Forelimb muscle (tissue), 1 donor: ENCODE measurements at places on chromosomes 4 and X.

GRCh38 chr4:129322920-129323319 lies 227.0 kb downstream of the C4orf33 start:
- DNase-seq, result no peak

DNA sequence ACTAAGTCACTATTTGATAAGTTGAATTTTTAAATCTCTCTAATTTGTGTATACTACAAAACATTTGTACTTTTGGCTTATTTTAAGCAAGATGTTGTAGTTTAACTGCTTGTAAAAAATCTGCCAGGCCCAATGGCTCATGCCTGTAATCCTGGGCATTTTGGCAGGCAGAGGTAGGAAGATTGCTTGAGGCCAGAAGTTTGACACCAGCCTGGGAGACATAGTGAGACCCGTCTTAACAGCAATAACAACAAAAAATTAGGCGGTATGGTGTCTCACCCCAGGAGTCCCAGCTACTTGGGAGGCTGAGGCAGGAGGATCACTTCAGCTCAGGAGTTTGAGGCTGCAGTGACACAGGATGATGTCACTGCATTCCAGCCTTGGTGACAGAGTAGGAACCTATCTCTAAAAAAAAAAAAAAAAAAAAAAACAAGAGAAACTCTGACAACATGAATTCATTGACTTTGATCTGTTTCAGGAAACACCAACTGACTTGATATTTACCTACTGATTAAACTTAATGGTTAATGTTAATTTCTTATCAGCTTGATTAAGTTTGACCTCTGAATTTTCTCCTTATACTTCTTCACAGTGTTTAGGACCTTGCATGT lies 8.9 kb downstream of the FHIP1A start:
- DNase-seq, result no peak

- DNase-seq, result no peak
Measured at GRCh38 chr4:112954286-112954685, 95.2 kb upstream of the ANK2 start.

DNA sequence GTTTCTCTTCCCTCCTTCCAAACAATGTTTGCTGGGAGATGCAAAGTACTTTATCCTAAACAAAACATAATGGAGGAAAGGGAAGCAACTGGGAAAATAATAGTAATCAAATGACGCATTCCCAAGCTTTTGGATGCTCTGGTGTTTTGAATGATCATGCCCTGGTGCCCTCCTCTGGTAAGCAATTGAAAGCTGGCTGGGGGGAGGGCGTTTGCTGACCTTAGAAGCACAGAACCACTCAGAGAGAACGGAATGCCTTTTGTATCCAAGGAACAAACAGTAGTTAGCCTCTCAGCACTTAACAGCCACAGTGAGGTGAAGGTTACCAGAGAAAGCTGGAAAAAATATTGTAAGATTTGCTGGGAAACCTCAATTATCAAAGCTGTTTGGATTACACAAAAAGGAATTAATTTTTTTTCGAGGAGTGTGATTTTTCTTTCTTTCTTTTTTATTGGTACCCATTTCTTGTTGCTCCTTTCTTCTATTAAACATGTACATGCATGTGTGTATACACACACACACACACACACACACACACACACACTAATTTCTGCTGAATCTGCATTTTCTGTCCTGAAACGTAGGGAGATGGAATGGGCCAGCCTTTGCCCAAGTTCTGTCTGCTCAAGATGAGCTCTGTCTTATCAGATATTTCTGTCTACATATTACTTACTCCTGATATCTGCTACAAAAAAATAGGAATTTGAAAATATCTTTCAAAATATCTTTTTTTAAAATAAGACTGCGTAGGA lies 155.8 kb upstream of the IGFBP7 start:
- no peak for DNase-seq

GRCh38 chr4:162274354-162274753 lies 110.6 kb upstream of the FSTL5 start:
- peak; percentile 6 for DNase-seq

GRCh38 chr4:95466791-95467190 lies 82.0 kb downstream of the UNC5C start:
- DNase-seq, result no peak

GRCh38 chrX:69036674-69037573 lies 128.3 kb downstream of the PJA1 start:
- no peak for DNase-seq

DNA sequence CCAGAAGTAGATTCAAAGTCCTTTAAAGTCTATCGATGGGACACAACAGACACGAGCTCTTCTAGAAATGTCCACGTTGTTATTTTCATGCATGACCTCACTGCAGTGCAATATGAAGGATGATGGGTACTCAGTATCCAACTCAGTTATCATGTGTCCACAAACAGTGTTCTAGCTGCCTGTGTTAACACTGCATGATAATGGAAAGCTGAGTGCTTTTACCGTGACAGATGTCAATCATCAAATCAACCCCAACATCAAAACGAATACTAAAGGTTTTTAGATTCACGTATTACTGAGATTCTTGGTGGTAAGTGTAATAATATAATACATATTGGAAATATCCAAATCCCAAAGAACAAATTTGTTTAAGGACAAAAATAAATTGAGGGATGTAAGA lies 394.8 kb upstream of the TENM3 start:
- DNase-seq, result no peak

GRCh38 chrX:29666366-29666765 lies 549.0 kb upstream of the MAGEB2 start:
- DNase-seq, result no peak

GRCh38 chr4:119394826-119395225 lies 72.9 kb upstream of the FABP2 start:
- no peak for DNase-seq

DNA sequence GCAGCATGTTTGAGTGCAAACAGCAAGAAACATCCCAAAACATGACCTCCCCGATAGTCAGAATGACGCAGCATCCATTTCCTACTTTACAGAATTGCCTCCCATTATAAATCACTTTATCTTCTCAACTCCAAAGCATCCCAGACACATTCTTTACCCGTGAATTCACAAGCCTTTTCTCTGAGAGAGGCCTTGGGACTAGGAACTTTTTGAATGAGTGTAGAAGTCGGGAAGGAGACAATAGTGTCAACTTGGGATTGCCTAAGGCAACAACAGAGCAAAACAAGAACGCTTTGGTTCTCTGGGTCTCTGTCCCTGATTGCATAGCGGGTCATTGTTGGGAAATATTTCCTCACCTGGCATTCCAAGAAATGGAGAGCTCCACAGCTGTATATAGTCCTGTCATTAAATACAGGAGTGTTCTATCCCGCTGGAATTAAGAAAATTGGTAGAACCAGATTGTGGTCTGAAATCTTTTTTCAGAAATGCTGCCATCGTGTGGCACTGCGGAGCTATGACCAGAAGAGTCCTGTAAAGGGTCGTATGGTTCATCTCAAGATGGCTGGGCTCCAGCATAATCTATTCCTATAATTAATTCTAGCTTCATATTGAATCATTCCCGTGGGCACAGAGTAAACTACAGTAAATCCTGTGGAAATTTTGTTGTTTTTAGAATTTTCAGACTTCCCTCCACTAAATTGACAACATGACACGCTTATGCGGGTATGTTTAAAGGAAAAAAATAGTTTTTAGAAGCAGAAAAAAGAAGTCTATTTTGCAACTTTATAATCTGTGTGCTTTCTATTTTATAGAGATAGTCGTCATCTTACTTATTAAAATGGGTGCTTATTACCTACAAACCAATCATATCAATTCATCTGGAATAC lies 2.0 kb upstream of the SPP1 start:
- peak; percentile 14 for DNase-seq
